ENCODE measurements at places on chromosomes 5 and 9. TPM values are rescaled to one million over a fixed set of nuclear protein-coding genes. Genes with fewer than 3 reads are reported as not detected.

The LCN12 gene
- 1.8 TPM for total RNA-seq

The COL5A1 gene
- 33.7 TPM for total RNA-seq

The EIF4EBP3 gene
- 1.8 TPM for total RNA-seq

The LCN9 gene
- total RNA-seq, result not detected

The TMEM171 gene
- 6.4 TPM for total RNA-seq

The TMC1 gene
- total RNA-seq, result not detected

The HEMGN gene
- total RNA-seq, result not detected

The ANKRD20A1 gene
- total RNA-seq, result 1.8 TPM

The EQTN gene
- not detected for total RNA-seq

The PALM2AKAP2 gene
- total RNA-seq, result 0.06 TPM

The PAPPA gene
- 46.1 TPM for total RNA-seq
